ENCODE measurements at places on chromosomes 6 and 20. TPM values are rescaled to one million over a fixed set of nuclear protein-coding genes. Genes with fewer than 3 reads are reported as not detected.

DNA sequence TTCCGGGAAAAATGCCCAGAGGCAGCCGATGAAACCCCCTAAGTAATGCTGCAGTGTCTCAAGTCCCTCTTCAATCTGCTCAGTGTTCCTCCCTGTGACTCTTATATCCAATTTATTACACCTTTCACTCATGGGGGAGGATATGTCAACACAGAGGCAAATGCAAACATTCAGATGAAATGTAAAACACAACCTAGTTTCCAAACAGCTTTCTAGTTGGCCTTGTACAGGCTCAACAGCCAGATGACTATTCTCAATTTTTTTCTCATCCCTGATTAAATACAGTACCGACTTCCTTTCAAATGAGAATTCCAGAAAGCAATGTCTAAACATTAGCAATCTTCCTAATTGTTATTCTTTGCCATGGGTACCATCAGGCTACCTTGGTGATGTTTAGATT, 65.0 kb downstream of the BLOC1S5 start:
- no peak for DNase-seq

- DNase-seq = no peak
These were observed 62.9 kb upstream of the PLEKHG1 start for GRCh38 chr6:150536835-150537234.

GRCh38 chr6:128857806-128858205, 25.1 kb upstream of the LAMA2 start:
- DNase-seq = no peak

- peak; percentile 88 for DNase-seq
These were observed 12.2 kb downstream of the MYLK4 start for GRCh38 chr6:2738373-2738979.

GRCh38 chr6:108806171-108806570, 42.1 kb upstream of the ARMC2 start:
- no peak for DNase-seq

DNA sequence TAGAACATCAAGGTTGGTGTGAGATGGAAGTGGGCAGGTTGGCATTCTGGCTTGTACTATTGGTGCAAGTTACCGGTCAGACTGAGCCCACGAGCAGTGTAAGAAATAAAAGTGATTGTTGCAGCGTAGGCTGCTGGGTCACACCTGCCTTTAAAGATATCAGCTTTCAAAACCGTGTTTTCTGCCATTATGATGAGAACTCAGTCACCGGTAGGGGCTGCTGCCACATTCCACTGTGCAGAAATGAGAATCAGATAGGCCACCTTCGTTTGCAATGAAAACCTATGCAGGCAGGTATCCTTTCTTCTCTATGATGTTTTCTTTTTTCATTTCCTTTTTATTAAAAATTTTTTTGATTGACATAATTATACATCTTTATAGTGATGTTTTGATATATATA, 168.5 kb downstream of the MYLK4 start:
- no peak for DNase-seq

- DNase-seq = no peak
These were observed 37.7 kb downstream of the INSM1 start for GRCh38 chr20:20405623-20406022.

- DNase-seq = no peak
These were observed 101.8 kb downstream of the PHACTR1 start for GRCh38 chr6:12818324-12818723.

- DNase-seq = no peak
These were observed 178.7 kb upstream of the CDH4 start for GRCh38 chr20:61073376-61073775.

- DNase-seq = no peak
These were observed 35.3 kb downstream of the TRIM38 start for GRCh38 chr6:25997921-25998320.

DNA sequence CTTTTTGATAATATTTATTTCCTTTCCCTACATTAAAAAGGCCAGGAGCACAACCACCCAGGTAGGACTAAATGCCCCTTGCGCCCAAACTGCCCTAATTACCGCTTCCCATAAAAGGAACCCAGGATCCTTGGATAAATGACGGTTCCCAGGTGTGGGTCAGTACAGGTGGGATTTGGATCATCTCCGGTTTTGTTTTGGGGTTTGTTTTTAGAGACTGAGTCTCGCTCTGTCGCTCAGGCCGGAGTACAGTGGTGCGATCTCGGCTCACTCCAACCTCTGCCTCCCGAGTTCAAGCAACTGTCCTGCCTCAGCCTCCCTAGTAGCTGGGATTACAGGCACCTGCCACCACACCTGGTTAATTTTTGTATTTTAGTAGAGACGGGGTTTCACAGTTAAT, 28.4 kb downstream of the ZNF217 start:
- no peak for DNase-seq

DNA sequence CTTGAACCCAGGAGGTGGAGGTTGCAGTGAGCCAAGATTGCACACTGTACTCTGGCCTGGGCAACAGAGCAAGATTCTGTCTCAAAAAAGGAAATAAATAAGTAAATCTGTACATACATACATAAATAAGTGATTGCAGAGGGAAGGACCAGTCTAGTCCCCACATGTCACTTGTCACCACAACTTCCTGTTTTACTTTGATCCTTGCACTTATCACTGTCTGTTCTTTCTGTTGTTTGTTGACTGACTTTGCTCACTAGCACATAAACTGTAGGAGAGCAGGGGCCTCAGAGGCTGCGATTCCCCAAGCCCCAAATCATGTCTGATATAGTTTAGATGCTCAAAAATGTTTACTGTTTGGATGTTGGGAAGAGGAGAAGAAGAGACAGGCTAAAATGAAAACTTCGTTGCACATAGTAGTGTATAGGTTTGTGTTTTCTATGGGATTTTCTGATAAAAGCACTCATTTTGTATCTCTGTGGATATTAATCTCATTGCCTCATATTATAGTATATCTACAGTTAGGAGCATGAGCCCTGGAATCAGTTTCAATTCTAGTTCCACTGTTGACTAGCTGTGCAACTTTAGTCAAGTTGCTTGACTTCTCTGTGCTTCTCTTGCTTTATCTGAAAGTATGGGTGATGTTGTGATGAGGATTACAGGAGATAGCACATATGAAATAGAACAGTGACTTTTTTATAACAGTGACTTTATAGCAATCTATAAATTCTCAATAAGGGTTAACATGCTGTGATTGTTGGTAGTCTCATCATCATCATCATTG, 165.0 kb downstream of the TBC1D7 start:
- DNase-seq = no peak

- DNase-seq = no peak
These were observed 193.6 kb downstream of the NFATC2 start for GRCh38 chr20:51348876-51349275.

- no peak for DNase-seq
These were observed 605.1 kb upstream of the ID4 start for GRCh38 chr6:19231878-19232561.

GRCh38 chr6:37283671-37284151, 25.8 kb upstream of the TMEM217 start:
- DNase-seq = no peak

DNA sequence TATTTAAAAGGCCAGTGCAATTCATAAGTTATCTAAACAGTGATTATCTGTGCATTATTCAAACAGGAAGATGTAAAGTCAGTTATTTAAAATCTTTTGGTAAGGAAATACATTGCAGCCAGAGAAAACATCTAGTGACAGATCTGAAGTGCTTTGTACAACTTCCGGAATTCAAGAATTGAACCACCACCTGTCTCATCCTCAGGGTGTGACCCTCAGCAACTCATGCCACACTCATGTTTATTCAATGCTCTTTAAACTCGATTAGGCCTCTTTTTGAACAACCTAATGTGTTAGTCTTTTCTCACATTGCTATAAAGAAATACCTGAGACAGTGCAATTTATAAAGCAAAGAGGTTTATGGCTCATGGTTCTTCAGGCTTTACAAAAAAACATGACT, 62.6 kb upstream of the GGTLC1 start:
- no peak for DNase-seq

DNA sequence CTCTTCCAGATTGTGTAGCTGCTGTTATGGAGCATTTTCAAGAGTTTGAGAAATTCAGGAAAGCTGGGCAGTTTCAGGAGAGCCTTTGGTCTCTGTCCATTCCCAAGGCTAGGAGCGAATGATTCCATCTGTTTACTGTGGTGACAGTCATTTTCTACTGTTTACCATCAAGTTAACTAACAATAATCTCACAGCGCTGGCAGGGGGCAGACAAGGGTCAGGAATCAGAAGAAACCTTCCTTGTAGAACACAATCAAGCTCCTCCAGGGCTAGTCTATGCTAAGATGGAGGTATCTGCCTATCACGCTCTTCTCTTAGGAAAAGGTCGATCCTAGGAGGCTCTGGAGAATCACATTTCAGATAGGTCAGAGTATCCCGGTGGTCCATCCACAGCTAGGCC, 293.9 kb downstream of the KIF16B start:
- no peak for DNase-seq

GRCh38 chr6:167652701-167653095, 174.0 kb upstream of the AFDN start:
- peak; percentile 29 for DNase-seq

DNA sequence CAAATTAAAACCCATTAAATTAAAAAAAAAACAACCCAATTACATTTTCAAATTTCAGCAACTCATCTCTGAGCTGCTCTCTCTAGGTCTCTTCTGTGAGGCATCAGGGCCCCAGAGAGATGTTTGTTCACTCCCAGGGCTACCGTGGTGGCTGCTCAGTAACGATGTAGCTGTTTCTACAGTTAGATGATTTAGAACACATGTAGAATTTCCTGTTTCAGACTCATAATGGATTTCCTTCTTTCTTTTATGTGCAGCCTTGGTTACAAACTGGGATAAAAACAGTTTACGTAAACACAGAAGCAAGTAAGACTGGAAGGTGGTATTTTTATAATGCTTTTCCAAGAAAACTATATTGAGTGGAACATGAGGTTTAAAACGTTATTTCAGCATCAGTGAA, 116.1 kb upstream of the CCN2 start:
- DNase-seq = peak; percentile 14

GRCh38 chr6:169994739-169995138, 243.3 kb downstream of the ERMARD start:
- DNase-seq = no peak

GRCh38 chr20:22460231-22460630, 124.1 kb downstream of the FOXA2 start:
- no peak for DNase-seq

DNA sequence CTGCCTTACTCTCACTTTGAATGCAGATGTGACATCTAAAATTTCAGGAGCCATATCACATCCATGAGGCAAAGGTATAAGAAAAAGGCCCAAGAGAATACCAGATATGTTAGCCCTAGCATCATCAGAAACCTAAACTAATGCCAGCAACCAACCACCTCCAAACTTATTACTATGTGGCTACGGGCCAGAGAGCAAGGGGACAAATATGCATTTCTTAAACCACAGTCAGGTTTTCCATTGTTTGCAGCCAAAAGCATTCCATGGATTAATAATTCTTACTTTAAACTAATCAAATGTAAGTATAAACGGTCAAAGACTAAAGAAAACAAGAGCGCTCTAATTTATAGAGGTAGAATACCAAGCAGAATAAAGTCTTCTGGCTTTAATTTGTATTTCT, 84.7 kb downstream of the TASP1 start:
- no peak for DNase-seq

DNA sequence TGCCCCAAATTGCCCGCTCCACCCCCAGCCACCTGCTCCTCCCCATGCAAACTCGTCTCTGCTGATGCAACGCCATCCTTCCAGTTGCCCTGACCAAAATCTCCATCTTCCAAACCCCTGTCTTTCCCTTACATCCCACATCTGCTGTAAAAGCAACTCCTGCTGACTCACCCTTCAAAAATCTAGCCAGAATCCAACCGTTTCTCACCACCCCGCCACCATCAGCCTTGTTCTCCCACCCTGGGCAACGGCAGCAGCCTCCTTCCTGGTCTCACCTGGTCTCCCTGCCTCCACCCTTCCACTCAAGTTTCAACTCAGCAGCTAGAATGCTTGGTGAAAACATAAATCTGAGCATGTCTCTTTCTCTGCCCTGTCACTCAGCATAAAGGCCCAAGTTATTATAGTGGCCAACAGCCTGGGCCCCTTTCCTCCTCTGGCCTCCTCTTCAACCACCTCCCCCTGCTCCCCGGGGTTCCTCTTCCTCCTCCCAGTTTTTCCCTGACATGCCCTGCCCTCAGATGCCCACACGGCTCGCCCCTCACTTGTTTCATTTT, 7.2 kb upstream of the SYNJ2 start:
- DNase-seq = no peak

- no peak for DNase-seq
These were observed 59.3 kb upstream of the SPTLC3 start for GRCh38 chr20:12949429-12949980.

DNA sequence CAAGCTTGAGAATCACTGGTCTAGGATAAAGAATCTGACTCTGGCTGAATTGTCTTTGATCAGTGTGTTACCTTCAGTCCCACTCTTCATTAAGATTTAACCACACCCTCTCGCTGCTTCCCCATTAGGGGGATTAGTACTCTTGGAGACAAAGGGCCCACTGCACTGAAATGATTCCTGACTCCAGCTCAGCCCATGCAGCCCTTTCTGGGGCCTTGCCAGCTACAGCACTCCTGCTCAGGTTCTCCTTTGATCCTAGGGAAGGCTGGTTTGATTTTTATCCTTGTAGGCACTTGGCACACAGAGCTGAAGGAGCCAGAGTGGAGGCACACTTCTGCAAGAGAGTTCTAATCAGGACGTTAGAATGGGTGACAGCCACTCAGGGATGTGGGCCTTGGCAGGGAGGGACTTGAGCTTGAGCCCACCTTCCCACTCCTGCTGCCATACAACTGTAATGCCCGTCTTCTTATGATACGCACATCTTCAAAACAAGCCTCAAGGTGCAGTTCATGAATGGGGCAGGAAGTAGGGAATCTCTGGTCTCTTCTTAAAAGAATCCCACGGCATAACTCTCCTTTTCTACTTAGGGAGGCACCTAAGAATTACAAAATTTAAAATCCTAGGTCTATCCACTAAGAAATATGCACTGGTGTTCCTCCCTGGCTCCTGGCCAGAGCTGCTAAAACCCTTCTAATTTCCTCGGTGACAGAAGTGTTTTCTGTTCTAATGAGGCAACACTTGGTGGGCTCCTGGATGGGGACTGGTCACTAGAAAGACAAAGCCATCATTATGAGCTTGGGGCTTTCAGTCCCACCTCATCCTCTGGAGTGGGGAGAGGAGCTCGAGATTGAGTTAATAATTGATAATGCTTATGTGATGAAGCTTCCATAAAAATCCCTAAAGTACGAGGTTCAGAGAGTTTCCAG, 1.5 kb upstream of the SLA2 start:
- no peak for DNase-seq

DNA sequence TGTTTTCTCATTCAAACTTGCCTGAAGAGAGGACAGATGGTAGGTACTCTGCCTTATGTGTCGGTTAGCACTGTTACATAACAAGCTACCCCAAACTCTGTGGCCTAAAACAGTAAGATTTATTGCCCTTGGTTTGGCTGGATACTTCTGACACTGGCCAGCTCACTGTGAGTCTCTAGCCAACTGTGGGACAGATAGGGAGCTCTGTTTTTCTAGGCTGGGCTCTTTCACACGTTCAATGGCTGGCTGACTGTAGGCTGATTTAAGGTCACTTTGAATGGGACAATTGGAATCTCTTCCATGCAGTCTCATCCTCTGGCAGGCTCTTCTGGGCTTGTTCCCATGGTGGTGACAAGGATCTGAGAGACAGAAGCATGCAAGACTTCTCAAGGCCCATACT, 39.4 kb upstream of the JAG1 start:
- DNase-seq = no peak

C6orf132 gene
- 0.04 TPM for total RNA-seq

FAM50B gene
- total RNA-seq = 13.0 TPM

UQCC2 gene
- 124 TPM for total RNA-seq

RIPOR2 gene
- total RNA-seq = 0.17 TPM

TPBG gene
- total RNA-seq = 66.4 TPM

PTCHD4 gene
- 0.17 TPM for total RNA-seq

ZSCAN9 gene
- total RNA-seq = 13.3 TPM

NOP56 gene
- total RNA-seq = 704 TPM

TCF15 gene
- 0.24 TPM for total RNA-seq

Data from A673 (cell line).